SK-N-SH (cell line): ENCODE measurements at places on chromosomes 1 and 21.

- DNase-seq = no peak
These were observed 41.7 kb downstream of the CD55 start for GRCh38 chr1:207362962-207363860.

GRCh38 chr1:24825174-24825573, 79.9 kb downstream of the CLIC4 start:
- no peak for DNase-seq

DNA sequence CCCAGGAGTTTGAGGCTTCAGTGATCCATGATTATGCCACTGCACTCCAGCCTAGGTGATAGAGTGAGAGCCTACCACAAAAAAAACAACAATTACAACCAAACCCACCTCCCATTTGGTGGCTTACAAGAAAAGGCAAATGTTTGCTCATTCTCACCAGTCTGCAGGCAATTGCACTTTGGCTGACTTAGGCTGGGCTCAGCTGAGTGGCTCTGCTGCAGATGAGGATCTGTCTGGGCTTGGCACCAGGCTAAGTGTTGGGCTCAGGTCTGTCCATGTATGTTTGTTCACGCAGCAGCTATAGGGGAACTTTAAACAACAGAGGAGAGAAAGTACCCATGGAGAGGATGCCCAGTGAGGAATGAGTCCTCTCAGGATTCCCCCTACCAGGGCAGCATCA, 28.0 kb upstream of the COA6 start:
- DNase-seq = no peak

- no peak for DNase-seq
These were observed 121.3 kb upstream of the C1orf174 start for GRCh38 chr1:4021136-4021973.
